ENCODE measurements at places on chromosomes 6 and 20. TPM values are rescaled to one million over a fixed set of nuclear protein-coding genes. Genes with fewer than 3 reads are reported as not detected.

GRCh38 chr6:11604215-11604614 is 66.7 kb downstream of the TMEM170B start:
- no peak for DNase-seq

DNA sequence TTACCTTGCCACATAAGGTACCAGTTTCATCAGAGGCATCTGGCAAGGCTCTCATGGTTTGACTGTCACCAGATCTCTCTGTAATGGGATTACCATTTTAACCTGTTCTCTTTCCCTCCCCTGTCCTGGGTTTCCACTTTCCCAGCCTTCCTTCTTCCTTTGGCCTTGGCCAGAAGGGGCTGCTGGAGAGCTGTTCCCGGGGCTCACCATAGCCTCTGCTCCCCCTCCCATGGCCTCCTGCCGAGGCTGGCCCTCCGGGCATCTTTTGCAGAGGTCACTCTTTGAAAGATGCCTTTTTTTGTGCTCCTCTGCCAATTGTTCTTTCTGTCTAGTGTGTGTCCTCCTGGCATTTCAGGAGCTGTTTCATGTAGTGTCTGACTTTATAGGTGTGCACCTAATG is 100.7 kb upstream of the SCP2D1 start:
- DNase-seq: no peak

- DNase-seq: no peak
Measured at GRCh38 chr6:3905945-3906845, 57.0 kb downstream of the FAM50B start.

DNA sequence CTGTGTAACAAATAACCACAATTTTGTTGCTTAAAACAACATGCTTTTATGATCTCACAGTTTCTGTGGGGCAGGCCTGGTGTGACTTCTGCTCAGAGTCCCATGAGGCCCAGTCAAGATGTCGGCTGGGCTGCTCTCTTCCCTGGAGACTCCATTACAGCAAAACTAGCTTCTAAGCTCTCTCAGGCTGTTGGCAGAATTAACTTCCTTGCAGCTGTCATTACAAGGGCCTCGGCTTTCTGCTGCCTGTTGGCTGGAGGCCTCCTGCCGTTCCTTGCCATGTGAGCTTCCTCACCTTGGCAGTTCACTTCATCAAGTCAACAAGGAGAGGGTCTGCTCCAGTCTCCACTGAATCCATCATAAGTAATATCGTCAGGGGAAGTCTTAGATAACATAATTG is 659.2 kb downstream of the PRKN start:
- DNase-seq: no peak

- DNase-seq: no peak
Measured at GRCh38 chr6:28661097-28661713, 135.5 kb downstream of the GPX5 start.

GRCh38 chr6:109790131-109790530 is 99.0 kb downstream of the FIG4 start:
- DNase-seq: peak; percentile 29

GRCh38 chr6:91786474-91787184 is 1199.8 kb upstream of the MAP3K7 start:
- no peak for DNase-seq

DNA sequence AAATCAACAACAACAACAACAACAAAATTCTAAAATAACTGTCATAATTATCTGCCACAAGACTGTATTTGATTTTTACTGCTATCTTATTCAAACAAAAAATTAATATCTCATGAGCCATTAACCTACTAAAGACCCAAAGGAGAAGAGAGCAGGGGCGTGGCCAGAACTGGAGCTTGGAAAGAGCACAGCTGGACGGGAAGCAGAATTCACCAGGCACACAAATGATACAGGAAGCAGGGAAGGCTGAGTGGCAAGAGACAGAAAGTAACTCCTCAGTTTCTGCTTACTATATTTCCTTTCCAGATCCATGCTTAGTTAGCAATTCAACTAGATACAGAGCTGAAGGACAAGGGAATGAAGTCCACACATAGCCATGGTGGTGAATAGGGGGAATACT is 54.4 kb downstream of the FKBP5 start:
- DNase-seq: no peak

DNA sequence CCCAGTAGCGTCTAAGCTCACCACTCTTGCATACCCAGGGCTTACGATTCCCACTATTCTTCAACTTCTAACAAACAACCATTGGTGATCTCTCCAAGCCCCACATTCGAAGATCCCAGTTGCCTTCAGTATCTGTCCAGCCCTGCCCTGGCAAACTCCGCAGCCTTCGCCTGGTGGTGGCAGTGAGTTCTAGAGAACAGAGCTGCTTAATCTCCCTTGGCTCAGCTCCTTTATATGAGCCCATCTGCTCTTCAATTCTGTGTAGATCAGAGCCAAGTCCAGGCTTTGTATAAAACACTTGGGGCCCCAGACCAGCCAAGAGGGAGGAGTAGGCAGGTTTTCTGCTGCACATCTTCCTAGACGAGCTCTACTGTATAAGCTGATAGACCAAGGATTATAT is 193.3 kb downstream of the PHACTR1 start:
- DNase-seq: no peak

DNA sequence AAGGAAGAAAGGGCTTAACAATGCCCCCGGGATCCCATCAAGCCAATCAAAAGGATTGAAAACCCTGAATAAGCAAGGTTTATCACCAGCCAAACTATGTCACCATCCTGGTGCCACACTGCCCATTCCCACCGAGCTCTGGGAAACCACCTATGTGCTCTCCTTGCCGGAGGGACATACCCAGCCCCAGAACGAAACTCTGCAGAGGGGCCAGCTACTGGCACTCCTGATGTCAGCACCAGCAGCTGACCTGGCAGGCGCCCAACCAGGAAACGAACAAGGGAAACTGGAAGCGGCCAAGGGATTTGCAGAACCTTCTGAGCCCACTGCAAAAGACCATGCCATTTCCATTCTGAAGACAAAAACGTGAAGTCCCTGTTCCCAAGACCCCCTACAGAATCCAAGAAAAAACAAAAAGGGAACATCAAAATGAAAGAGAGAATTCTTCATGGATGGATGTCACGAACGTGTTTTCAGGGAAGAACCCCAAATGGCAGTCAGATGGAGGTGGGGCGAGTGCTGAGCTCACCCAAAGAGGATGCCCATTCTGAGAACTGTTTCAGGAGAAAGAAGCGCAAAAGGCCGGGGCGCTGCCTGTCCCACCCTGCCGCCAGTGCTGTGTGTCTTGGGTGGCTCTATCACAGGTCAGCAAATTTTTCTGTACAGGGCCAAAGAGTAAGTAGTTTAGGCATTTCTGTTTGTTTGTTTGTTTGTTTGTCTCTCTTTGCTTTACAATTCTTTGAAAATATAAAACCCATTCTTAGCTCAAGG is 305.2 kb downstream of the ESR1 start:
- DNase-seq: no peak

DNA sequence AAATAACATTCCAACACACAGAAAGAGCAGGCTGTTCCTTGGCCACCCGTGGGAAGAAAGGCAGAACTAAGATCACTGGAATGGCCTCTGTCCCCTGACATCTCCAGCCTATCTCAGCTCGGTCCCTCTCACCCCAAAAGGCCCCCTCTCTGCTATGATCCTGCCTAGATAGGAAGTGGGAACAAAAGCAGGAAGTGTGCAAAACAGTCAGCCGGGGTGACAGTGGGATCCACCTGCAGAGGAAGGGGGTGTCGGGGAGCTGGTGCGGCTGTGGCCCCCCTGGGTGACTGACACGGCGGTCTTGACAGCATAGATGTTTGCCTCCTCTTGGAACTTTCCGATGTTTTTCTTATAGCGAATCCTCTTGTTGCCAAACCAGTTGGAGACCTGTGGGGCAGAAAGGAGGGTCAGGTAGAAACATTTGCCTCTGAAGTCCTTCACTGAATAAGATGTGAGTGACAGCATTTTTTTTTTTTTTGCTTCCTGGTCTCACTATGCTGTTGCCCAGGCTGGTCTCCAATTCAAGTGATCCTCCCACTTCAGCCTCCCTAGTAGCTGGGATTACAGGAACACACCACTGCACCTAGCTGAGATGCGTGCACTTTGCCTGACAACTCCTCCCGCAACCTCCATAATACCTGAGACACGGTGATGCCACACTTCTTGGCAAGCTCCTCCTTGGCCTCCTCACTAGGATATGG is 2.8 kb downstream of the PBX2 start:
- DNase-seq: no peak

DNA sequence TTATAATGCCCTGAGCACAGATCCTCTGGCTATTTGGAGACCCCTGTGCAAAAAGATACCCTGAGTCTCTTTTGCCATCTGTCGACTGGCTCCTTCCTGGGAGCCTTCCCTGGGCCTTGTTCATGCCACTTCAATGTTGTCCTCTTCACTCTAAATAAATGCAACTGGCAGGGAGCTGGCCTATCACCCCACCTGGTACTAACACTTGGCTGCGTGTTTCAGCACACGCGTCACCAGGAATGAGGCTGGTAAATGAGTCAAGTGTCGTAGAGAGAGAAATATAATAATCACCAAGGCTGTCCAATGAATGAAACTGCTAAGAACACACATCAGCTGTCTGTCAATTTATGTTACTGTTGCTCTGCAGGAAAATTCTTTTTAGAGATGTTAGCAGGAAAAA is 374.6 kb upstream of the JARID2 start:
- DNase-seq: no peak

- no peak for DNase-seq
Measured at GRCh38 chr6:75183099-75183541, 22.7 kb downstream of the COL12A1 start.

GRCh38 chr6:170004585-170005210 is 253.3 kb downstream of the ERMARD start:
- DNase-seq: no peak

GRCh38 chr6:118780668-118781067 is 113.3 kb upstream of the ASF1A start:
- peak; percentile 47 for DNase-seq

- no peak for DNase-seq
Measured at GRCh38 chr20:20173254-20173653, 120.9 kb downstream of the CFAP61 start.

- no peak for DNase-seq
Measured at GRCh38 chr20:3431109-3431508, 23.6 kb upstream of the DNAAF9 start.

GRCh38 chr6:43870660-43871061 is 100.7 kb downstream of the VEGFA start:
- DNase-seq: no peak

GRCh38 chr6:42781546-42781795 is 381 bp upstream of the BICRAL start:
- no peak for DNase-seq

DNA sequence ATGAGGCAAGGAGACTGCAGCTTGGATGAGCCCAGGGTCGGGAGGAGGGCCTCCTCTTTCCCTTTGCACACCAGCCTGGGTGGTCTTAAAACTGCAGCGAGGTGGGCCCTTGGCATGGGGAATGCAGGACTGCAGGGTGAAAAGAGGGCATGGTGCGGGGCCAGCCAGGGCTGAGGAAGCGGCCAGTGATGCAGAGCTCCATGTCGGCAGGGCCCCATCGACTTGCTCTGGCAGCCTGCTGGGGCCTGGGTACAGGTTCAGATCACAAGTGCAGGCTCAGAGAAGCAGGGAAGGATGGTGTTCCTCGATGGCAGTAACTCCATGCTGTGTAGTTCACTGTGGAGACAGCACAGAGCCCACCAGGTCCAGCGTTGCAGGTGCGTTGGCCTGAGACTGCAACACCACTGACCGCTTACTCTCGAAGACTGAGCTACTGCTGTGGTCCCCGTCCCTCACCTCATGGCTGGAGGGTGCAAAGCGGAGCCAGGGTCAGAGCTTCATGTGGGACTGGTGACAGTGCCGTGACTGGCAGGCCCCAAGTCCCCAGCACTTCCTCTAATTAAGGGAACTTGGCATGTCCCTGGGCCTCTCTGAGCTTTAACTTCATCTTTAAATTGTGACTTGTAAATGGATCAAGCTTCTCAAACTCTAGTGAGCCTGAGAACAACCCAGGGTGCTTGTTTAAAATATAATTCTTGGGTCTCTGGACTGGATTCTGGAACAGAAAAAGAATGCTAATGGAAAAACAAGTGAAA is 223.2 kb downstream of the SYNDIG1 start:
- DNase-seq: no peak

GRCh38 chr20:43576108-43576507 is 14.6 kb upstream of the IFT52 start:
- no peak for DNase-seq

- DNase-seq: no peak
Measured at GRCh38 chr20:49850463-49851230, 38.0 kb downstream of the SLC9A8 start.

- DNase-seq: peak; percentile 41
Measured at GRCh38 chr20:58626051-58626450, 25.0 kb upstream of the STX16 start.

DNA sequence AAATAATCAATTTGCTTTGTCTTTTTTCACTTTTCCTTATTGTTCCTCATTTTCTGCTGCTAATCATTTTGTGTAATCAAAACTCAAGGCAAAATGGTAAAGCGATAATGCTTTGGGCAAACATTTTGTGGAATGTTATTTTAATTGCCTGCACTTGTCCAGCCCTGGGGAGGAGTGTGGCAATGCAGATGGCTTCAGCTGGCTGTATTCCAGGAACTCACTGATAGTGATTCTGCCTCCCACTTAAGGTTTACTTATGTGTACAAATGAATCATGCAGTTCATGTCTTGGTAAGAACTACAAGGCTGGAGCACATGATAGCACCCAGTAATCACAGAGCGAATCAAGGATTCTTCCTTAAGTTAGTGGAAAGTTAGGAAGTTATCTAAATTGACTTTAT is 107.8 kb downstream of the COL19A1 start:
- DNase-seq: no peak

DNA sequence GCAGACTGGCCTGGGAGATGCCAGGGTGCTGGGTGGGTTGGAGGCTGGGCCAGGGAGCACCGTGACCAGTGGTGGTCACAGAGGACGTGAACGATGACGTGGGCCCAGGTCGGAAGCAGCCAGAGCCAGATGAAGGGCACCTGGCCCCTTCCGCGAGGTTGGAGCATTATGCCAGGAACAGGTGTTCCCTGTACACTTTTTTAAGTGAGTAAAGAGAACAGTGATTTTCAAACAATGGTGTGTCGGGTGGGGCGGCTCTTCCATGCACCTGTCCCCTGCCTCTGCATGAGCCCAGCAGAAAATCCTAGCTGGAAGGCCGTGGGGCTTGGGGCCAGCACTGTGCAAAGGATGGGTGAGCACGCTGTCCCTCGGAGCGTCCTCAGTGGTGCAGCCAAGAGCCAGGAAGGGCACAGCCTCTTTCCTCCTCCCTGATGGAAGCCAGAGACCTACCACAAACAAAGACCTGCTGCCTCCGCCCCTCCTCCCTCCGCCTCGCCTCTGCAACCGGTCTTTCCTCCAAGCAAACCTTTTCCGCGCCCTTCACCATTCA is 350.5 kb downstream of the ZFAND3 start:
- DNase-seq: no peak

ZBTB24 gene
- 4.5 TPM for total RNA-seq

GSTA2 gene
- total RNA-seq: not detected

SUPT3H gene
- total RNA-seq: 3.6 TPM

RGS17 gene
- 0.40 TPM for total RNA-seq

EYS gene
- 0.07 TPM for total RNA-seq

DYNLRB1 gene
- 153 TPM for total RNA-seq

TMEM170B gene
- total RNA-seq: 0.66 TPM

SLC39A7 gene
- total RNA-seq: 128 TPM

TXLNB gene
- not detected for total RNA-seq

COQ3 gene
- 6.7 TPM for total RNA-seq

GRIK2 gene
- total RNA-seq: 0.55 TPM

CTAGE9 gene
- not detected for total RNA-seq
